ENCODE measurements at places on chromosomes 3 and 15. TPM values are rescaled to one million over a fixed set of nuclear protein-coding genes. Genes with fewer than 3 reads are reported as not detected.

CILP gene
- total RNA-seq: 7.3 TPM

GRK7 gene
- not detected for total RNA-seq

HDGFL3 gene
- 38.0 TPM for total RNA-seq

CFAP100 gene
- not detected for total RNA-seq

KIF9 gene
- total RNA-seq: 13.5 TPM

ALDH1A3 gene
- 2.9 TPM for total RNA-seq

ECE2 gene
- total RNA-seq: not detected

SCN11A gene
- 0.05 TPM for total RNA-seq

AMT gene
- total RNA-seq: 29.0 TPM

TEX264 gene
- total RNA-seq: 33.9 TPM

PYGO1 gene
- total RNA-seq: 5.2 TPM

OR5K2 gene
- not detected for total RNA-seq

ZPLD1 gene
- not detected for total RNA-seq

ZMYND10 gene
- total RNA-seq: not detected

RTP3 gene
- not detected for total RNA-seq

PGBD4 gene
- 2.0 TPM for total RNA-seq

SYNM gene
- total RNA-seq: 378 TPM

LXN gene
- 3.2 TPM for total RNA-seq

TEX9 gene
- 0.77 TPM for total RNA-seq

CDHR4 gene
- total RNA-seq: not detected

ZBBX gene
- total RNA-seq: not detected
